ENCODE measurements at places on chromosomes 3 and 15.

GRCh38 chr15:64847448-64847847, 5.7 kb downstream of the PLEKHO2 start:
- no peak for DNase-seq

DNA sequence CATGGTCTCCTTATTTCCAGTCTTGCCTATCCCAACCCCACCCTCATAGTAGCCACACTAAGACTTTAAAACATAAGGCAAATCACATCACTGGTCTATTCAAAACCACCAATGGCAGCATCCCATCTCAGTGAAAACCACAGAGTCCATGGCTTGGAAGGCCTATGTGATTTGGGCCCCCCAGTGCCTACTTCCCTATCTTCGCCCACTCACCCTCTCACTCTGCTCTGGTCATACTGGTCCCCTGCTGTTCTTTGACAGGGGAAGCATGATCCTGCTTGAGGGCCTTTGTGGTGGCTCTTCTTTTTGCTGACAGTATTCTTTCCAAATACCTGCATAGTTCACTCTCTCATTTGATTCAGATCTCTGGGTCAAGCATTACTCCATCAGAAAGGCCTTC, 3.3 kb downstream of the GTF2A2 start:
- no peak for DNase-seq

GRCh38 chr3:32391643-32392535, at the start of gene CMTM7:
Gene CMTM7, plus strand, starts transcription at chr3:32391853. Its CDS starts 54 bp downstream, at chr3:32391907.
- peak; percentile 63 for DNase-seq

- DNase-seq, result no peak
Observed at GRCh38 chr3:173945806-173946205, 548.3 kb downstream of the NLGN1 start.

DNA sequence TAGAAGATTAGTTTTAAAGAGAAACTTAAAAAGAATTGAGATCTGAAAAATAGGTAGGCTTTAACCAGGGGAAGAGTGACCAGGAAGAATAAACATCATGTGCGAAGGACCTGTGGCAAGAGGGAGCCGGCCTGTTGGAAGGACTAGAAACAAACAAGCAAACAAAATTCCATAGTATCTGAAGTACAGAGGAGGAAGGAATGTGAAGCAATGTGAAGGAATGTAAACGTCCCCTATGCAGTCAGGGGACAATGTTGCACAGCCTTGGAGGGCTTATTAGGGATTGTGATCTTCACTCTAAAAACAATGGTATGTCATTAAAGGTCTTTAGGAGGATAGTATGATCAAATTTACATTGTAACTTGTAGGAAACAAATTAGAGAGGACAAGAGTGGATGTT, 84.4 kb upstream of the PLCL2 start:
- no peak for DNase-seq

DNA sequence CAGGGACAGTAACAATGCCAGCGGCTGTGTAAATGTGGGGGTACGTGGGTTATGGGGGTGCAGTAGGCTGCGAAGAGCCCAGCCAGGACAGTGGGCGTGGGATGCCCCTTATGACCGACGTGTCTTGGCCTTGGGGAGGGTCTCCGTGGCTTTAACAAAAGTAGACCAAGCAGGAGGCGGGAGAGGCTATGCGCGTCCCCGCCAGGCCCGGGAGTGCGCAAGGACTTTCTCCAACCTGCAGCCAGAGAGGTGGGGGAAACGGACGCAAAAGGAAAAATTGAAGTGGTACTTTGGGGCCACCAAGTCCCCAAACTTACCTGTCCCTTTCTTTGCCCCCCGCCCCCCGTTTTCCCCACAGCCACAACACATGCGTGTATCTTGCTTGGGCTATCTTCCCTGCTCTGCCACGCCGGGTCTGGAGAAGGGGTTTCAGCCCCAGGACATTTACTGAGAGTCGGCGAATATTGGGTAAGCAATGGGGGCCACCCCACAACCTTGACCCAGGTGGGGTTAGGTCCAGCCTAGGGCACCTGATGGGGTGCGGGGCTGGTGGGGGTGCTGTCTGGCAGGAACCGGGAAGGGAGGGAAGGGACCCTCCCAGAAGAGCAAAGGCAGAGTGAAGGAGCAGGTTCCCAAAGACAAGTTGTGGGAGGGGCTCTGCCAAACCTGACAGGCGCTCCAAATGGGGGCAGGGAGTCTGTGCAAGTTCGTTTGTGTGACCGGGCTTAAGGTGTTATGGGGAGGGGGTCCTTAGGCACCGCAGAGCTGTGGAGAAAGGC, 652 bp downstream of the ISLR2 start:
- DNase-seq, result no peak

GRCh38 chr15:27512281-27513001, 541.5 kb downstream of the GABRG3 start:
- no peak for DNase-seq

DNA sequence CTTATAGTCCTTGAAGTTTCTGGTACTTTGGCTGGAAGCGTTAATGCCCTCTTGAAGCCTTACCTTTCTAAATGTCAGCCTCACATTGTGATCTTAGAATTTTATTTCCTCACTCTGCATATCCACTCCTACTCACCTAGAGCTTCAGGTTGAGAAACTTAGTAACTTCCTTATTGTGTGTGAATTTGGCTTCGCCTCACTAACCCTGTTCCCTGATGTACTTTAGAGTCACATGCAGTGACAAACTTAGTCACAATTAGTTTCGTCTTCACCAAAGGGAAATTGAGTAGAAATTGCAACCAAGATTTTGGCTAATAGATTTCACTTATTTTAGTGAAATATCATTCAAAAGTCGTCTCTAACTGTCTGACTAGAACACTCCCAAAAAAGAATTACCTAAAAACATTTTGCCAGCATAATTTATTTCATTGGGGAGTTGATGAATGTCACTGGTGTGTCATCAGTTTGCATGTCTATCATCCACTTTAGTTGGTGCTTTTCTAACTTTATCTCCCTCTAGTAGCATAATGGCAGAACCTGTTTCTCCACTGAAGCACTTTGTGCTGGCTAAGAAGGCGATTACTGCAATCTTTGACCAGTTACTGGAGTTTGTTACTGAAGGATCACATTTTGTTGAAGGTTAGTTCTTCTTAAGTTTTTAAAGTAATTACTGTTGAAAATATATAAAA, 960 bp downstream of the MFN1 start:
- no peak for DNase-seq

DNA sequence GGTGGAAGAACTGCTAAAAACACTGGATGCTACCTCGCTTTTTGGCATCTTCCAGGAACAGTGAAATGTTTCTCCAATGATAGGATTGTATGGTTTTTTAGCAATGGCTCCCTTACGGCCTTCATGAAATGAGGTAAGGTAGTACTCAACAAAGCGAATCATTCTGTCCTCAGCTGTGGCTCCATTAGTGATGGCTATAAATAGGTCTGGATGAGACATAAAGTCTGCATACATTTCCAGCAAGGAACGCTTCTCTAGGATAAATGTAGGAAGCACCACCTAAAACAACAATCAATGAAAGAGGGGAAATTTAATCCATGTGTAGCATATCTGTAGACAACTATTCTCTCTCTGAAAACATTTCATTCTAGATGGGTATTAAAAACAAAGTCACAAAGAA, 32.4 kb upstream of the SNX4 start:
- DNase-seq, result no peak

GRCh38 chr3:21920421-21920861, 169.4 kb upstream of the ZNF385D start:
- no peak for DNase-seq

DNA sequence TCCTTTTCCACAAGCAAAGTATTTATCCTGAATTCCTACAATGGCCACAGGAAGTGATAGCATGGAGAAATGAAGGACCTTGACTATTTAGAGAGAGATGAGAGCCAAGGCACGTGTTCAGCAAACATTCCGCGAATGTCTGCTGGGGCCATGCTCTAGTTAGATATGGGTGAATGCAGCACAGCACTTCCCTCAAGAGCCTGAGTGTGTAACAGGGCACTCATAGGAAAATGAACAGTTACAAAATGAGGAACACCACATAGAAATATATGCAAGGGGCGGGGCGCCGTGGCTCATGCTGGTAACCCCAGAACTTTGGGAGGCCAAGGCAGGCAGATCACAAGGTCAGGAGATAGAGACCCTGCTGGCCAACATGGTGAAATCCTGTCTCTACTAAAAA, 406.9 kb downstream of the NR2F2 start:
- DNase-seq, result no peak

DNA sequence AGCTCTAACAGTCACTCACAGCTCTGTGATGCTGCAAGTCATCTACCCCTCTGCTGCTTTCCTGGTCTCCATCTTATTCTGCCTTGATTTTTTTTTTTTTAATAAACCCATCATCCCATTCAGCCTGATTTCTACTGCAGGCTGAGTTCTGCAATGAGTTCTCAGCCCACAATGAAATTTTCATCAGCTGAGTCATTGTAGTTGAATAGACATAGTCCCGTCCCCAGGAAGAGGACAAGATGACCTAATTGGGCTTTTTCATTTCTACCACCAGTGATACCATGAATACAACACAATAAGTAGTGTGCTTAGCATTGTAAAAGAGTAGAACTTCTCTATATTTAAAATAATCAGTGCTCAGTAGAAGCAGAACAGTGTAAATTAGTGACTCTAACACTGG, 59.3 kb downstream of the C3orf85 start:
- no peak for DNase-seq

DNA sequence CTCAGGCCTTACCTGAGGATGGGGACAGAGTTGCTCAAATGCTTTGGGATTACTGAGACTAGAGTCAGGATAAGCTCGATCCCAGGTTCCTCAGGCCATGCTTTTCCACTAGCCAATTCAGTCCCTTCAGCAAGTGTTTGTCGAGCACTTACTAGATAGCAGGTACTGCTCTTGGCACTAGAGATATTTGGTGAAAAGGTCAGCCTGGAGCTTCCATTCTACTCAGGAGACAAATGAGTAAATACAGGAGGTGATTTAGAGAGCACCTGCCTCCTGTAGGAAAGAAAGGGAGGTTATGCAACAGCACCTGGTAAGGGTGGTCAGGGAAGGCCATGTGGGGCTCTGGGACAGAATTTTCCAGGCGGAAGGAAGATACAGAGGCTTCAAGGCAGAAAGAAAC, 99.9 kb downstream of the CACNA1D start:
- DNase-seq, result no peak

DNA sequence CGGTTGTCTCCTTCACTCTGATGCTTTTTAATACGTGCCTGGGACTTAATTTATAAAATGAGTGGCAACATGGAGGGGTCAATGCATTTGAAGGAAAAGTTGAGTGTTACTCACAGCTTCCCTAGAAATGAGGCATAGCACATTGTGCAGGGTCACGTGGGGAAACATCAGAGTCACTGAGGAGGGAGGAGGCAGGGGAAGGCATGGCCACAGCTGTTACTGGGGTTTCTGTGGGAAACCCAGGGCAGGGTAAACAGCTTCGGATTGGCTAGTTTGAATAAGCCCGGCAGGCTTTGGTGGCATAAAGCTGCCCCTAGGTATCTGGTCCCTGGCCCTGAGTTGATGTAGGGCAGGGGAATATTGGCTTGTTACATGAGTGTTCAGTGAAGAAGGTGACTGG, 98.9 kb upstream of the ST8SIA2 start:
- DNase-seq, result no peak

DNA sequence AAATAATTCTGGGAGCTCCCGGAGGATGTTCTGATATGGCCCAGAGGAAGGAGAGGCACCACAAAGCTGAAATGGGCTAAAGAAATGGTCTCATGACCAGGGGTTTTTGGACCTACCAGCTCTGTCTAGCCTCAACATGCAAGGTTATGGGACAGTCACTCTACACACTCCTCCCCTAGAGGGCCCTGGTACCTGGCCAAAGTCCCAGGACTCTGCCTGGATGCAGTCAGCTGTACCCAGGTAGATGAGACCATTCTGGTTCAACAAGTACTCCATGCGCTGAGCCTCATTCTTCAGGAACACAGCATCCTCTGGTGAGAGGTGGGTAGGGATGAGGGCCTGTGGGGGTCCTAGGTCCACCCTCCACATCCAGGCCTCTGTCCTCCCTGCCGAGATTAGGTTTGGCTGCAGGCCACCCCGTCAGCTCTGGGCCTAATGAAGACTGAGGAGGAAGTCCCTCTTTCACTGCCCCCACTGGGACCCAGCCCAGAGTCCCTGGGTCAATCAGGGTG, 9.5 kb downstream of the EPB42 start:
- DNase-seq, result no peak

- no peak for DNase-seq
Observed at GRCh38 chr3:170497207-170498095, 78.8 kb downstream of the CLDN11 start.

DNA sequence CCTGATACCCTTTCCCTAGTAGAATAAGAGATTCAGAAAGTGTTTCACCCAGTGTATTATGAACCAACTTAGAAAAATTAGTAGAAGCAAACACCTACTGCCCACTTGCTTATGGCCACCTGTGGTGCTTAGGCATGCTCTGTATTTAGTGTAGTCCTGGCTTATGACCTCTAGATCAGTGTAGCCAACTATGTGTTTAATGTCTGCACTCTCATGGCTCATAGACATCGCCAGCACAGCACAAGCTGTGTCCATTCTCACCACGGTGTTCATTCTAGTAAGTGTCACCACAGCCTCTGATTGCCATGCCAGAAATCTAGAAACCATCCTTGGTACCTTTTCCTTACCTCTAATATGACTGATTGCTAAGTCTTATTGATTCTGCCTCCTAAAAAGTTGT, 14.3 kb downstream of the ASB7 start:
- DNase-seq, result no peak
